ENCODE measurements at places on chromosomes 16 and 17.

GRCh38 chr16:84821728-84822689 lies 2.2 kb downstream of the CRISPLD2 start:
- no peak for DNase-seq

DNA sequence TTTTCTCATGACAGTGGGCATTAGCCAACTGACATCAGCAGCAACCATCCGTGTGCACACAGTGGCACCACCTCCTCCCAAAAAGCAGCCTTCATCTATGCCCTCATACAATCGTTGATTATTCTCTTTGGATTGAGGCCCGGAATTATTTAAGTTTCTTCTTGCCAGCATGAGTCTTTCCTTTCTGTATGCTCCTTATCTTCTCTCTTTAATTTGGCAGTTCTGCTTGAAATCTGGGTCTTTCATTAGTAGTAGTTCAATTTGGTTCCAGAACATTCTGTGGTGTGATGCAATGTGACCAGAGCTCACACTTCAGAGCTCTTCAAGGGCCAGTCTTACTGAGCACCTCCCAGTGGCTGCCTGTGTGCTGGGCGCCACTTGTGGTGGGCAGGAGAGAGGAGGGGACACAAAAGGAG lies 52.2 kb upstream of the STH start:
- DNase-seq: no peak

- DNase-seq: no peak
Observed at GRCh38 chr17:75249564-75249963, 11.8 kb downstream of the GGA3 start.

- no peak for DNase-seq
Observed at GRCh38 chr16:87048730-87049115, 268.5 kb downstream of the C16orf95 start.

- no peak for DNase-seq
Observed at GRCh38 chr17:80274331-80274730, 13.7 kb downstream of the RNF213 start.

- DNase-seq: no peak
Observed at GRCh38 chr17:6101706-6102105, 31.5 kb downstream of the WSCD1 start.
